ENCODE measurements at places on chromosomes 1 and 21.

GRCh38 chr1:47577303-47578025, 139.6 kb downstream of the FOXD2 start:
- no peaks in the 10 kb centered on the region for H3K4me1 ChIP-seq
- peaks cover 9% of the 10 kb centered on the region for H3K27me3 ChIP-seq
- H3K4me3 ChIP-seq, result no peak overlapping the region
- DNase-seq, result no peak
- no peaks in the 10 kb centered on the region for H3K36me3 ChIP-seq
- H3K27ac ChIP-seq, result no peak overlapping the region

DNA sequence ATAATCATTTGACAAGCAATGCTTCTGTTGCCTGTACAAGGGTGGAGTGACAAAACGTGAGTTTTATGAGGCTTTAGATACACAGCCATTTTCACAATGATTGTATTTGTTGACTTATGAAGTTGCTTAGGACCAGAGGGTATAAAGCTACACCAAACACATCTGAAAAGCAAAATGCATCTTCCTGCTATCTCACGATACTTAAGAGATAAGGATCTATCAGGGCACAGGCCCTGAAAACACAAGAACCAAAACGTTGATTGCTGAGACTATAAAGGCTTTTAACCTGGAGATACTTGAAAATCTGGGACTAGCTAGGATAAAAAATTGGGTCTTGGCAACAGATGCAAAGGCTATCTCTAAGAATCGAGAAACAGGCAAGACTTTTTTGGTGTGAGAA, 115.7 kb downstream of the SLC5A9 start:
- DNase-seq, result no peak
- H3K27ac ChIP-seq, result no peak overlapping the region
- H3K27me3 ChIP-seq, result no peaks in the 10 kb centered on the region
- H3K36me3 ChIP-seq, result no peaks in the 10 kb centered on the region
- H3K4me1 ChIP-seq, result no peaks in the 10 kb centered on the region
- no peak overlapping the region for H3K4me3 ChIP-seq

- H3K36me3 ChIP-seq, result no peaks in the 10 kb centered on the region
- H3K4me1 ChIP-seq, result peaks cover 45% of the 10 kb centered on the region
- peak overlapping the region; percentile 71 for H3K4me3 ChIP-seq
- H3K27me3 ChIP-seq, result peaks cover 6% of the 10 kb centered on the region
Observed at GRCh38 chr1:221837896-221838295, 96.0 kb upstream of the DUSP10 start.

DNA sequence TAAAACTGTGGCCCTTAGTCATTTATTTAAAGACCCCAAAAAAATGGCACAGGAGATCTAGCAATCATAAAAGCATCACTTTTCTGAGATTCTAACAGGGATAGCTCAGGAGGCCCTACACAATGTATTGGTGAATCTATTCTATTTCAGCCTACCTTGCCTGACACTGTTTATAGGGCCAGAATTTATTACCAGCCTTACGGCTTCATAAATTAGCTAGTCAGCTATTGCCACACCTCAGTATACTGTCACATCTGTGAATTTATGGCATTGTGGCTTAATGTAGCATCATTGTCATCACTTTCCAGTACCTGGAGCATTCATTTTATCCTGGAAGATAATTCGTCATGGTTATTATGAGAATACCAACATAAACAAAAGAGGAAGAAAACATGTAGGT, 121.2 kb upstream of the ERG start:
- no peak overlapping the region for H3K27ac ChIP-seq
- no peak overlapping the region for H3K4me3 ChIP-seq
- H3K27me3 ChIP-seq, result peaks cover under 1% of the 10 kb centered on the region
- no peak for DNase-seq

DNA sequence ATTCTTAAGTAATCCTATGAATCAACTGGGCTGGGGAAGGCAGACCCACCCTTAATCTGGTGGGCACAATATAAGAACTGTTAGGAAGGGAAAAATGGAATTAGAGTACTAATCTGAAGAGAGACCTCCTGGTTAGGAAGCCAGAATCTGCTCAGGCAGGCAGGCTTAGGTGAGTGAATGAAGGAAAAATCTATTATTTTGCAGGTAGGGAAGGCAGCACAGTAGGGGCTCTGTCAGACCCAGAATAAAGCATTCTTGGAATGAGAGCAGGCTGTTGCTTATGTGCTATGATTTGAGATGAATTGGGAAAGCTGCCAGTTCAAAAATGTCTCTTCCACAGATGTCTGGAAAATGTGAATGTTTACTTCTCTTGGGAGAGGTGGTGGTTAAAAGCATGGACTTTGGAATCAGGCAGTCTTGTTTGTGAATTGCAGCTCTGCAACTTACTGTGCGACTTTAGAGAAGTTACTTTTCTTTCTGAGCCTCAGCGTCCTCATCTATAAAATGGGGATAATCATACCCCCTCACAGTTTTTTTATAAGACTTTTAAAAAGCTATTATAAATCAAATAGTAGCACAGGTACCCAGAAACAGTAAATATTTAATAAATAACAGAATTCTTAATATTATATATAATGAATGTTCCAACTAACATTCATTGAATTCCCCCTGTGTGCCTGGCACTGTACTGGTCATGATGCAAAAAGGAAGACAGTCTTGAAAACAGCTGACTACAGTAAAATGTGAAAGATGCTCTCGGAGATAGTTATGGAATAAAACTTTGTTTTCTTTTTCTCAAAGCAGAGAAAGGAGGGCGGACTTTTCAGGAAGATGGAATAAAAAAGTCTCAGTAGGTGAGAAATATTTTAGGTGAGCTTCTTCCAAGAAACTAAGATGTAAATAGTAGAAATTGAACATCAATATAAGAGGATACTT, 15.3 kb upstream of the ZNF644 start:
- H3K4me3 ChIP-seq, result no peak overlapping the region
- no peaks in the 10 kb centered on the region for H3K4me1 ChIP-seq
- DNase-seq, result no peak
- peaks cover 6% of the 10 kb centered on the region for H3K27me3 ChIP-seq
- no peak overlapping the region for H3K27ac ChIP-seq

- no peaks in the 10 kb centered on the region for H3K4me1 ChIP-seq
- H3K27ac ChIP-seq, result no peak overlapping the region
- no peak overlapping the region for H3K4me3 ChIP-seq
- H3K27me3 ChIP-seq, result peaks cover 2% of the 10 kb centered on the region
- H3K36me3 ChIP-seq, result no peaks in the 10 kb centered on the region
- DNase-seq, result no peak
Observed at GRCh38 chr1:117681901-117682250, 76.0 kb downstream of the TENT5C start.

DNA sequence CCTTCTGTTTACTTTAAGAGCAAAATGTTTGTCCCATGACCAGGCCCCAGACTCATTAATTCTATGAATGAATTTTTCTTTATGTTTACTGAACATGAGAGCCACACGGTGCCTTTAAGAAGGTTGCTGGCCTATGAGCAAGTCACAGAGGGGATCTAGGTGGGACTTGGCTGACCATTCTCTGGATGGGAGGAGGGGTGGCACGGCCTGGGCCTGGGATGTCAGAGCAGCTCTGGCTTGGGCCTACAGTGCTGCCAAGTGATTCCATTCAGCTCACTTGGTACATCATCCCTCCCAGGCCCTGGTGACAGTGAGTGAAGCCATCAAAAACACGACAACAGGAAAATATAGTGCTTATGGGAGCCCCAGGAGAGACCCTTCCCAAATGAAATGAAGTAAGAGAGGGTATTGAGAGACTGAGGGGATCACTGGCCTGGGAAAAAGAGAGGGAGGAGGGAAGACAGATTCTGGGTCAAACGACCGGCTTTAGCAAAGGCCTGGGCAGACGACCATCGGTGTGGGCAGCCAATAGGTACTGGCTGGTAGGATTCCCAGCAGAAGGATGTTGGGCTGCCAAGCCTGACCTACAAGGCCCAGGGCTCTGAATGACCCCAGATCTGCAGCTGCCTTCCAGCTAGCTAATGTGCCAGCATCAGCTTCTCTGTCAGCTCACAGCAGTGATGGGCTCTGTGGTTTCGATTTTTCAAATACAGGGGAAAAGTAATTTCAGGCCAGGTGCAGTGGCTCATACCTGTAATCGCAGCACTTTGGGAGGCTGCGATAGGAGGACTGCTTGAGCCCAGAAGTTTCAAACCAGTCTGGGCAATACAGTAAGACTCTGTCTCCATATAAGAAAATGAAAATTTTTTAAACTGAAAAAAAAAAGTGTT, 3.3 kb downstream of the TMEM53 start:
- DNase-seq, result no peak
- peaks cover 29% of the 10 kb centered on the region for H3K4me1 ChIP-seq
- H3K27ac ChIP-seq, result no peak overlapping the region
- H3K4me3 ChIP-seq, result no peak overlapping the region
- no peaks in the 10 kb centered on the region for H3K27me3 ChIP-seq

- peaks cover 13% of the 10 kb centered on the region for H3K4me1 ChIP-seq
- peaks cover 7% of the 10 kb centered on the region for H3K27me3 ChIP-seq
- no peak overlapping the region for H3K4me3 ChIP-seq
- no peak overlapping the region for H3K27ac ChIP-seq
- no peak for DNase-seq
Observed at GRCh38 chr1:40595623-40596022, 64.2 kb downstream of the ZNF684 start.

- H3K27me3 ChIP-seq, result no peaks in the 10 kb centered on the region
- DNase-seq, result no peak
- H3K27ac ChIP-seq, result no peak overlapping the region
- peaks cover 3% of the 10 kb centered on the region for H3K36me3 ChIP-seq
- peaks cover 6% of the 10 kb centered on the region for H3K4me1 ChIP-seq
Observed at GRCh38 chr1:211752317-211752716, 76.9 kb upstream of the NEK2 start.

- H3K36me3 ChIP-seq, result peaks cover 8% of the 10 kb centered on the region
- H3K27me3 ChIP-seq, result no peaks in the 10 kb centered on the region
- peak overlapping the region; percentile 74 for H3K27ac ChIP-seq
- DNase-seq, result no peak
- peaks cover 38% of the 10 kb centered on the region for H3K4me1 ChIP-seq
Observed at GRCh38 chr21:29018540-29018939, 609 bp downstream of the RWDD2B start.

GRCh38 chr1:85464497-85465098, 361 bp downstream of the DDAH1 start:
- H3K27ac ChIP-seq, result no peak overlapping the region
- peak overlapping the region; percentile 35 for H3K4me3 ChIP-seq
- no peaks in the 10 kb centered on the region for H3K4me1 ChIP-seq
- no peaks in the 10 kb centered on the region for H3K36me3 ChIP-seq
- peaks cover 61% of the 10 kb centered on the region for H3K27me3 ChIP-seq

GRCh38 chr1:97190326-97190725, 468.7 kb downstream of the PTBP2 start:
- no peaks in the 10 kb centered on the region for H3K27me3 ChIP-seq
- peaks cover 25% of the 10 kb centered on the region for H3K36me3 ChIP-seq
- no peak overlapping the region for H3K4me3 ChIP-seq
- no peak overlapping the region for H3K27ac ChIP-seq
- no peaks in the 10 kb centered on the region for H3K4me1 ChIP-seq
- no peak for DNase-seq

DNA sequence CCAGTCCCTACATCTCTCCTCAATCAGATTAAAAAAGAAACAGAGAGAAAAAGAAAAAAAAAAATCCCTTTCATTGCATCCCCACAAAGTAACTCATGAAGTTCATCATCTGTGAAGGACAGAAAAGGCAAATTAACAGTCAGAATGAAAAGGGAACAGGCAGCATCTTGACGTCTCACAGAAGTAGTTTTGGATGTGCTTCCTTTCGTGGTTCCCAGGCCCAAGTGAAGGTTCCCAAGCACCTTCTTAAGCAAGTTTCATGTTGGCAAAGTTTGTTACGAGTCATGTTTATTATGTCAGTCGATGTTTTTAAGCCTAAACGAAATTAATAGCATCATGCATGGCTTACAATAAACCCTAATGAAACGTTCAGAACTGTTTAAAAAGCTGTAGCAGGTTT, 475.2 kb downstream of the SETD4 start:
- H3K4me1 ChIP-seq, result peaks cover 2% of the 10 kb centered on the region
- DNase-seq, result no peak
- H3K27me3 ChIP-seq, result peaks cover 5% of the 10 kb centered on the region
- no peak overlapping the region for H3K27ac ChIP-seq

DNA sequence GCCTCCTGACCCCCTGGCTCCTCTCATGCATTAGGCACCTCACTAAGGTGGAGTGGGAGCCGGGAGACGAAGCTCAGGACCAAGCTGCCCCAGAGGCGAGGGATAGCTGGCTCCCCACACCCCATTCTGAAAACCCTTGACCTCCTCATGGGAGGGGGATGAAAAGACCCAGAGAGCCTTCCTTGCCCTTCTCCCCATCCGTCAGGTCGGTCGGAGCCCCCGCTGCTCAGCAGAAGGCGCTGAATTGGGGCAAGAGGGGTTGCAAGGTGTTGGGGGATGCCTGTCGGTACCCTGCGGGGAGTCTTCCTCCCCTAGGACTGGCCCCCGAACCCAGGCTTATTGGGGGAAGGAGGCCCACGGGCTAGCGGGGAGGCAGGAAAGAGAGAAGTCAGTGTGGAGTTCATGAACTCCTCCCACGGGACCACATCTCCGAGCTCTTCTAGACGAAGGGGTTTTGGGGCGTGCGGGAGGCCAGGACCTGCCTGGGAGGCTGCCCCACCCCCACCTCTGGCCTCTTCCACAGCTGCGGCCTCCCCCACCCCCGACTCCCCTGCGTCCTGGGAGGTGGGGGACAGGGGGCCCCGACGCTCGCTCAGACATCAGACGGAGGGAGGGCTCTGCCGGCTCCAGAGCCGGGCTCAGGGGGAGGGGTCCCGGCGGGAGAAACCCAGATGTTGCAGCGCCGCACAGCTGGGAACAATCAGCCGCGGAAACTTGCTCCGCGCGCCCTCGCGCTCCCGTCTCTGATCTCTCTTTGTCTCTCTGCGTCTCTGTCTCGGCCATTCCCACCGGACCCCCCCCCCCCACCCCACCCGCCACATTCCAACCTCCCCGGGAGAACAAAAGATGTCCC, 719 bp downstream of the MFAP2 start:
- peaks cover 8% of the 10 kb centered on the region for H3K4me1 ChIP-seq
- peaks cover 24% of the 10 kb centered on the region for H3K27me3 ChIP-seq
- H3K27ac ChIP-seq, result no peak overlapping the region
- no peak for DNase-seq

DNA sequence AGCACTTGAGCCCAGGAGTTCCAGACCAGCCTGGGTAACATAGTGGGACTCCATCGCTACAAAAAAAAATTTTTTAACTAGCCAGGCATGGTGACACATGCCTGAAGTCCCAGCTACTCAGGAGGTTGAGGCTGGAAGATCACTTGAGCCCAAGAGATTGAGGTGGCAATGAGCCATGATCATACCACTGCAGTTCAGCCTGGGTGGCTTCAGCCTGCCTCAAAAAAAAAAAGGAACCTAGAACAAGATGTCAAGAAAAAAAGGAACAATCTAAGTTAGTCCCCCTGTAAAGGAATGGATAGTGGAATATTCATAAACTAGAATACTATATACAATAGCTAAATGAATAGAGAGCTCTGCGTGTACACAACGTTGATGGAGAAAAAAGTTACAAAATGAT, 14.4 kb downstream of the NSL1 start:
- peaks cover 33% of the 10 kb centered on the region for H3K36me3 ChIP-seq
- no peak overlapping the region for H3K27ac ChIP-seq
- peaks cover 22% of the 10 kb centered on the region for H3K4me1 ChIP-seq
- no peaks in the 10 kb centered on the region for H3K27me3 ChIP-seq
- no peak for DNase-seq
- no peak overlapping the region for H3K4me3 ChIP-seq
